ENCODE measurements at places on chromosomes 3 and 15.

- no peak for DNase-seq
These were observed 31.0 kb downstream of the FGD5 start for GRCh38 chr3:14849638-14850230.

- DNase-seq, result peak; percentile 85
These were observed 1.1 kb upstream of the IGF1R start for GRCh38 chr15:98647026-98647773.

DNA sequence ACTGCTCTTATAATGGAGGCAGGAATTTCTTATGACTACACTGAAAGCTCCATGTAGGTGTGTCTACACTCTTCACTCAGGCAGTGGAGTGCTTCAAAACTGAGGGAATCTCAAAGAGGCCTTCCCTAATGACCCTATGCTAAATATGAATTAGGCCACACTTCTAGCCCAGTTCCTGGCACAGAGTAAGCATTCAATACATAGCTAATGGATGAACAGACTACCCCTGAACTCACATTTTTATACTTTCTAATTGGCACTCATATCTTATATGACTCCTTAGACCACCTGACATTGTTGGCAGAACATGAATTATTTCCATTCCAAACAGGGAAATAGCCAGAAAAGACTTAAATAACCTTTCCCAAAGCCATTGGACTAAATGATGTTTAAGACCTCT, 3.4 kb downstream of the RARRES1 start:
- no peak for DNase-seq

- no peak for DNase-seq
These were observed 42.7 kb upstream of the GAP43 start for GRCh38 chr3:115580566-115580965.

- DNase-seq, result no peak
These were observed 701 bp downstream of the OSBPL11 start for GRCh38 chr3:125594581-125595011.

GRCh38 chr3:79473993-79474392, 293.8 kb downstream of the ROBO1 start:
- DNase-seq, result no peak

- no peak for DNase-seq
These were observed 34.7 kb upstream of the RBP1 start for GRCh38 chr3:139574026-139574947.

- peak; percentile 46 for DNase-seq
These were observed 65.4 kb upstream of the HERC1 start for GRCh38 chr15:63899193-63899592.

DNA sequence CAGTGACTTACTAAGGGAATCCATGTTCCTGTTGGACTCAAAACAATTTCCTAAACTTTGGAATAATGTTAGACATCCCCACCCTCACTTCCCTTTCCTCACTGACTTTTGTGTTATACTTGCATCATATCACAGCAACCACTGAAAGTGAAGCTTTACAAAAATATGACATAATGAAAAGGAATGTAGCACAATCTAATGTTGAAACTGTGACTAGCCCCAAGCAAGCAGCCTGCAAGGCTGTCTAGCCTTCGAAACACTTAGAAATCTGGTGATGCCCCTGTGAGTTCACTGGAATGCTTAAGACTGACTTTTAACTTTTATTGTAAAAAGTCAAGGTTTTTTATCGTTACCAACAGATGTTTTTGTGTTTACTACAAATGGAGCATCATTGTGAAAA, 203.7 kb upstream of the ZNF385D start:
- no peak for DNase-seq

DNA sequence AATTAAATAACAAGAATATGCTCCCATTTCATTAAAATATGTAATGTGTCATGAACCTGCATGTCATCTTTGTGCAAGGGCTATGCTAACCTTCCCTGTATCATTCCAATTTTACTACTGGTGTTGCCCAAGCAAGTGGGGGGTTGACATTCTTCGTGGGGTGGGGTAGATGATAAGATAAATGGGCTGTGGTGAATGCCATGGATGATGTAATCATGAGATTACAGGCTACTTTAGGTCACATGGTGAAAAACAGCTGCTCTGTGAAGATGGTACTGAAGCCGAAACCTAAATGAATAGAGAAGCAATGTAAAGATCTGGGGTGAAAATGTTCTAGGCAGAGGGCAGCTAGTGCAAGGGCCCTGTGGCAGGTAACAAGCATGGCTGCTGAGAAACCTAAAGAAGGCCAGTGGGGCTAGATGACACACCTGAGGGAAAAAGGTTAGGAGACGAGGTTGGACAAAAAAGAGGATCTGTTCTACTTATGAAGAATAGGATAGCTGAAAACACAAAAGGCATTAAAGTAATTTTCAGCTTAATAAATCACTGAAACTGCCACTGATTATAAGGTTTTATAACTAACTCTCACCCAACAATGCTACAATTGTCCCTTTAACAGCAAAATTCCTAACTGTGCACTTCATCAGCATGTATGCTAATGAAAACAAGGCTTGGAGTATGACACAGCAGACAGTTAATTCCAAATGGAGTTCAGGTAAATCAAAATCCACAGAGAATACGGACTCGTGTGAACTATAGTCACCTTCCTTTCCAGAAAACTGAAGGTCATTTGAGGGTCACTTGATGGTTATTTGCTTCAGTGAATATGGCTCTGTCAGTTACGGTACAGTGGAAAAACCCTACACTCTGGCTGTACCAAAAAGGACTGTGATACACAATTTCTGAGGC, 35.0 kb downstream of the MTMR10 start:
- DNase-seq, result no peak

DNA sequence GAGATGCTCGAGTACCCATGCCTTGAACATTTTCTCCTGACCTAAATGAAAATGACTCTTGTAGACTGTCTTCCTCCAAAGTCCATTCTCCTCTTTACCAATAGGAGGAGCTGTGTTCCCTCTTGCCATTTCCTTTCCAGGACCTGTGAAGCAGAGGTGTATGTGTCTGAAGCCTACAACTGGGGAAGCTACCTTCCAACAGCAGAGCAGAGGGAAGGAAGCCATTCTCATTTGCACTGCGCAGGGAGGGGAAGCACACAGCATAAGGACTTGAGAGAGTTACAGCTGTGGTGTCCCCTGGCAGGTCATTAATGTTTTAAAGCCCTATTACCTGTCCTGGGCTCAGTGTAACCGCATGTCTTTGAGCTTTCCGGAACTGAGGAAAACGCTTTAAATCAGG, 38.7 kb downstream of the HSPBAP1 start:
- no peak for DNase-seq

DNA sequence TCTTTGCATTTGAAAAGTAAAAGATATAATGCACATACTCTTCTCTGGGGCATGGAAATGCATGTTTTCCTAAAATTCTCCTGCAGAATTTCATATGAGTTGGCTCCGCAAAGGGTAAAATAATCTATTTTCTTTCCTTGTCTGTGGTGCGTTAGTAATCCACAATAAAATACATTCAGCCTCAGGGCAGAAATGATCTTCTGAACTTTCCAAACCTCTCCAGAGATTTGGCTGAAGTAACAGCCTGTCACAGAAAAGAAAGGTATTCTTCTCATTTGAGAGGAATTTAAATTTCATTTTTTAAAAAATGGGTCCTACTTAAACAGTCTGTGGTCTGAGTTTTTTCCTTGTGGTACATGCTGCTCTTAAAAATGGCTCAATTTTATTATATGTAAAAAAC, 182.7 kb upstream of the DCBLD2 start:
- no peak for DNase-seq

DNA sequence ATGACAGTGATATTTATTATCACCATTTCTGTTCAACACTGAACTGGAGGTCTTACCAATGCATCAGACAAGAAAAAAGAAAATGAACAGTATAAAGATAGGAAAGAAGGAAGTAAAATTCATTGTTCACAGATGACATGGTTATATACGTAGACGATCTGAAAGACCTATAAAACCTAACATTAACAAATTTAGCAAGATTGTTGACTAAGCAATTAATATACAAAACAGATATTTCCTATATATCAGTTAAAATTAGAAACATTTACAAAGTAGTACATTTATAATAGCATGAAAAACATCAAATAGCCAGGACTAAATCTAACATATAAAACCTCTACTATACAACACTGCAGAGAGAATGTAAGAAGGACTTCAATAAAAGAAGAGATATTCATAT, 92.8 kb upstream of the MELTF start:
- no peak for DNase-seq

GRCh38 chr3:45075821-45076625, 49.9 kb downstream of the CLEC3B start:
- no peak for DNase-seq

DNA sequence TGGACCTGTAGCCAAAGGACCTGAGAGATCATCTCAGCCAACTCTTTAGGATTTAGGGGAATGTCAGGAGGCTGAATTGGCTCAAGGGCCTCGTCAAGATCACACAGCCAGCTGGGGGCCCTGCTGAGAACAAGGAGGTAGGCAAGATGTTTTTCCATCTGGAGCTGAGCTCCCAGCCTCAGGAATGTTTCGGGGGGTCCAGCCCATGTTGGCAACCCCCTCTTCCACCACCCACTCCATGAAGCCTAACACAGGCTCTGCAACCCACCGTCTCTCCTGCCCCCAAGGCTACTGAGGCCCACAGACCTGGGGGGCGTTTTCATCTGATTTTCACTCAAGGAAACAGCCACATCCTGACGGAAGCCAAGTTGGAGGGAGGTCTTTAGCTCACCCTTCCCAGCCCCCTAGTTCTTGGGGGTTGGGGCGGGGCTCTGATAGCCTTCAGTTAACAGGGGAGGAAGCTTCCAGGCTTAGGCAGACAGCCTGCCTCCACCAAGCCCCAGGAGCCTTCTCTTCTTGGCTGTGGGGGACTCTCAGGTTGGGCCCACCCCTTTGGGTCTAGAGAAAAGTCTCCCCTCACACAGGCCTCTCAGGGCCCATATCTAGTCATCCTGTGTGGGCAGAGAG, 48.8 kb downstream of the EPHB3 start:
- DNase-seq, result no peak

GRCh38 chr3:160950542-160950941, 154.6 kb downstream of the B3GALNT1 start:
- DNase-seq, result no peak

DNA sequence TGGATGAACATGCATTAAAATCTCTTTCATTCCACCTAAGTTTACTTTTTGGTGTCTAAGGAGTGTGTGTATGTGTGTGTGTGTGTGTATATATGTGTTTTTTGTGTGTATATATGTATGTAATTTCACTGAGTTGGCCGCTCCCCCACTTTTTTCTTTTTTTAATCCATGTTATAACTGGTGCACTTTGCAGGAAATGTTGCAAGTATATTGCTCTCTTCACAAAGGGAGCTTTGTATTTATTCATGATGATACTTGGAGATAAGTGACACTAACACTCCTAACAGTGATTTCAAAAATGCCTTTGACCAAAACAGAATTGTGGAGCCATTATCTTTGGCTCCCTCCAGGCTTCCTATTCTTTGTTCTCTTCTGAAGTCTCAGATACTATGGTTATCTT, 95.8 kb downstream of the FNDC3B start:
- peak; percentile 25 for DNase-seq

GRCh38 chr3:158936530-158937113, 134.8 kb downstream of the MFSD1 start:
- no peak for DNase-seq

DNA sequence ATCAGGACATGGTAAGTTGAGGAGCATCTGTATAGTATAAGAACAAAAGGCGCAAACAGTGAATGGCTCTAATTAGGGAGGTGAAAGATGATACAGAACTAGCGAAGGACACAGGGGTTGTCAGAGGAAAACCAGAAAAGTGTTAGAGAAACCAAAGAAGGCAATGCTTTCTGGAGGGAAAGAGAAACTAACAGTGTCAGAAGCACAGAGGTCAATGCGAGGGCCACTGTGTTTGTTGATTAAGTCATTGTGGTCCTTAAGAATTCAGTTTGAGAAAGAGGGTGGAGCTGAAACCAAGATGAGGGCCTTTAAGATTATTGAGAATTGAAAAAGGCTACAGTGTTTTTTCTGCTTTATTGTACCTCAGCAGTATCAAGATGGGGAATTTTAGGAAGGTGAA, 28.8 kb downstream of the ATG7 start:
- DNase-seq, result no peak

DNA sequence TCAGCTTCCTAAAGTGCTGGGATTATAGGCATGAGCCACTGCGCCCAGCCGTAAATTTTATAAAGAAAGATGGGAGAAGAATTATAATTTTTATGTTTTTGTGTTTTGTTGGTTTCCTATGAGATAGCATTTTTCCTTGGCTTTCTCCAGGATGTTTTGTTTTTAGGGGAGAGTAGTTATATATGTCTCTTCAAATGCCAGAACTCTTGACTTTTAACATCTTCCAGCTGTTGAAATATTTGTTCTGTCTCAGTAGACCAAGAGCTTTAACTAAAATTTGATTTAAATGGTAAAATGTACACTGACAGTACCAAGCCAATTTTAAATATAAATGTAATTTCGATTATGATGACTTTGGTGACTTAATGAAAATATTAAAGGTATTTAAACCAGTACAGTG, 96.8 kb downstream of the DHX36 start:
- DNase-seq, result no peak

- DNase-seq, result no peak
These were observed 35.3 kb downstream of the CEP152 start for GRCh38 chr15:48775546-48775945.

- peak; percentile 33 for DNase-seq
These were observed 99.6 kb downstream of the FNDC3B start for GRCh38 chr3:172138792-172139507.

GRCh38 chr15:72521682-72522081, 47.6 kb downstream of the ARIH1 start:
- no peak for DNase-seq

GRCh38 chr3:72727172-72727571, 121.1 kb downstream of the SHQ1 start:
- no peak for DNase-seq

DNA sequence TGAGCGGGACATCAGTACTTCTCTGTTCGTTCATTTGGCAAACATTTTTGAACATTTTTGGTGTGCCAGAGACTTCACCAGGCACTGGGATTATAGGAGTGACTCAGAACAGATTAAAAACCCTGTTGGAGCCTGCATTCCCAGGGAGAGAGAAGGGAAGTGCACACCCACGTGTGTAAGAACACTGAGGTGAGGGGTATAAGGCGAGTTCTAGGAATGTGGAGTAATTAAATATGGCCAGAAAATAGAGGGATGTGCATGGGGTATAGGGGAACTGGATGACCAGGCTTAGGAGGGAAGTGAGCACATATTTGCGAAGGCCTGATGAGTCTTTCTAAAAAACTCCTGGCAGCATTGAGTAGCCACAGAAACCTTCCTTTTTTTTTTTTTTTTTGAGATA, 401.2 kb upstream of the C2CD4B start:
- DNase-seq, result no peak

- DNase-seq, result no peak
These were observed 51.8 kb upstream of the CCDC54 start for GRCh38 chr3:107325446-107325845.

GRCh38 chr3:23431764-23432163, 228.6 kb downstream of the UBE2E2 start:
- no peak for DNase-seq

GRCh38 chr3:70090322-70090913, 90.9 kb downstream of the SAMMSON start:
- DNase-seq, result no peak
